ENCODE measurements at places on chromosomes 5 and 9.

DNA sequence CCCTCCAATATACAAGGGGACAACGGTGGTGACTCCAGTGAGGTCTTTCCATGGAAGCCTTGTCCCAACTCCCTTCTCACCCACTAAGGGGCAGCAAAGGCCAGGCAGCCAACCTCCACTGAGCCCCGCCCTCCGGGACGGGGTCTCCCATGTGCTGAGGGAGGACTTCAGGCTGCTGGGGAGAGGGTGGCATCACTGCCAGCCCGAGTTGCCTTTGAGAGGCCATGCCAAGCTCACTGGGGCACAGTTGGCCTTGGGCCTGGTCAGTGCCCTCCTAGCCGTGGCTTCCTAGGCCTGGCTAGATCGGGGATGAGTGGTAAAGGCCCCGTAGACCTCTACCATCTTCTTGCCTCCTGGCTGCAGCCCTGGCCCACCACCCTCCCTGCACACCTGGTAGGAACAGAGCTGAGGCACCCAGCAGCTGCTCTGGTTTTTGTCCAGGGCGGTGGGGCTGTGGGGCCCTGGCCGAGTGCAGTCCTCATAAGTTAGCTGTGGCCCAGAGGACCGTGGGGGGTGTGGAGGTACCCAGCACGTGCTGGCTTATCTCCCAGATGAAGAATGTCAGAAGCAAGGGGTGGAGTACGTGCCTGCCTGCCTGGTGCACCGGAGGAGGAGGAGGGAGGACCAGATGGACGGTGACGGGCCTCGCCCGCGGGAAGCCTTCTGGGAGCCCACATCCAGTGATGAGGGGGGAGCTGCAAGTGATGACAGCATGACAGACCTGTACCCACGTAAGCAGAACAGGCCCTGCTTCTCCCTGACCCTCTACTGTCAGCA lies 3.2 kb downstream of the SURF2 start:
- DNase-seq = peak; percentile 67

GRCh38 chr9:81259896-81260295 lies 429.5 kb downstream of the TLE1 start:
- DNase-seq = no peak

DNA sequence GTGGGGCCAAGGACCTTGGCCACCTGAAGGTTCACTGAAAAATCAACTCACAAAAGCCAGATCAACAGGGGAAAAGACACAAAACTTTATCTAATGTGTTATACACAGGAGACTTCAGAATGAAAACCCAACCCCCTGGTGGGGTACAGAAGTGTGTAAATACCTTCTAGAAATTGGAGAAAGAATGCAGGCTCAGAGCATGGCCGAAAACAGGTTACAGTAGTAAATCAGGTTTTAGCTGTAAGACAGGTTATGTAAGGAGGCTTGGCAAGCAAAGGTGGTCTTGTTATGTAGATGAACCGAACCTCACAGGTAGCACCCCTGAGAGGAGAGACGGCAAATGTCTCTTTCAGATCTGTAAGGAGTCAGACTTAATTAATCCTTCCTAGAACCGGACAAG lies 10.0 kb downstream of the CEMIP2 start:
- peak; percentile 78 for DNase-seq

GRCh38 chr5:39217365-39218281 lies 1.7 kb downstream of the FYB1 start:
- DNase-seq = peak; percentile 70

DNA sequence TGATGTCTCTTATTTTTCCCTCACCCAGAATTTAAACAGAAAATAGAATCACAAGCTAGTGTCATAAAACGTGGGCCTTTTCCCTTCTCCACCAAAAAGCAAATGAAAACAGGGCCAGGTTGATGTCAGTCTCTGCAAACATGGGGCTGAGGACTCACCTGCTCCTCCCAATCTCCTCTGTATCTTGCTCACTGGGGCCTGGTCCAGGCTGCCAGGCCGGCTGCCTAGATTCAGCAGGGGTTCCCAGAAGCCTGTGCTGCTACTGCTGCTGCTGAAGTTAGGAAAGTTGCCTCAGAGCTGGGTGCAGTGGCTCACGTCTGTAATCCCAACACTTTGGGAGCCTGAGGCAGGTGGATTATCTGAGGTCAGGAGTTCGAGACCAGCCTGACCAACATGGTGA lies 84.3 kb downstream of the PCDH1 start:
- DNase-seq = no peak

DNA sequence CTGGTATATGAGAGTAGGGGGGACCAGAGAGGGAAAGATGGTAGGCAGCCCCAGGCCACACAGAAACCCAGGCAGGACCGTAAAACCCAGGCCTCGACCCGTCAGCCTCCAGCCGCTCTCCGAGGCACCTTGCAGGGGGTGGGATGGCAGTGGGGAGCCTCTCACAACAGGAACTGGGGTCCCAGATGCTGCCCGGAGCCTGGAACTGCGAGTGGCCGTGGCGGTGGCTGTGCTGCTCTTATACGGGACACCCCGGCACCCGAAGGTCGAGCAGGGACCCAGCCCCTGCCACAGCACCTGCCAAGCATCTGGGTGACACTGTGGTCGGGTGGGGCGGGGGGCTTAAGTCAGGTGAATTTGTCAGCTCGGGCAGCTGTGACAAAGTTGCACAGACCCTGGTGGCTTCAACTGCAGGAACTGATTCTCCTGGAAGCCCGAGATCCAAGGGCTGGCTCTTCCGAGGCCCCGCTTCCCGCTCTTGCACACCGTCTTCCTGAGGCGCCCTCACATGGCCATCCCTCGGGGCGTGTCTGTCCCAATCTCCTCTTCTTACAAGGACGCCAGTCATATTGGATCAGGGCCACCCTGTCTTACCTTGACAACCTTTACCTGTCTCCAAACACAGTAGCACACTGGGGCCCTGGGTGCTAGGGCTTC lies 47.6 kb upstream of the EGFL7 start:
- DNase-seq = peak; percentile 75

DNA sequence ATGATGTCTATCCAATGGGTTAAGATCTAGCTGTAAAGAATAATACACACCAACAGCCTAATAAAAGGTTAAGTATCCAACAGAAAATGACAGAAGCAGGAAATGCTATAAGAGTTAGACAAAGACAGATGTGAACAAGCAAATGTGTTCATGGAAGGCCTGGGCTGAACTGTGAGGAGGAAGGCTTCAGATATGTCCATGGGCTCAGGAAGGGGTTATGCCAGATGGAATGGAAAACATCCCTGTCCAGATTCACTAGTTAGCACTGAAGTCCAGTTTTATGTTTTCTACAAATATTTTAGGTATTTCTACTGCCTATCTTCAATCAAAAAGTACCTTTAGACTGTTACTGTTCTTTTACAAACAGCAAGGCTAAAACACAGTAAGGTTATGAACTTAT lies 27.1 kb downstream of the ERAP1 start:
- no peak for DNase-seq

- no peak for DNase-seq
Observed at GRCh38 chr5:66617991-66618768, 22.0 kb downstream of the MAST4 start.

- no peak for DNase-seq
Observed at GRCh38 chr9:131873335-131873734, 133.5 kb upstream of the RAPGEF1 start.

DNA sequence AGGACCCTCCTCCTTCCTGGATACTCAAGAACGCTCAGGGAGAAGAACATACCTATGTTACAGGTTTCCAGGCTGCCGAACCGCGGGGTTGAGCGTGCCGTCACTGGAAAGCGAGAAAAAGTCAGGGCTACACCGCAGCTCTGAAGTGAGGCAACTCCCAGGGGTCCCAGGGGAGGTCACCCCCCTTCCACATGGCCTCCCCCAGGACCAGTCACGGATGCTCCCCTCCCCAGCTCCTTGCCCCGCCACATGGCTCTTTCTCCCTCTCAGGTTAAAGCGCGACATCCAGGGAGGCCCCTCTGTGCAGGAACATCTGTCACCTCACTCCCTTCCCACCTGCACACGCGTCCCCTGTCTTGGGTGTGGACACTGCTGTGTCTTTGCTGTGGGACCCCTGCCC lies 44.0 kb upstream of the ZNF354A start:
- no peak for DNase-seq

Measured in H9 (cell line).